ENCODE measurements at places on chromosomes 1 and 21.

DNA sequence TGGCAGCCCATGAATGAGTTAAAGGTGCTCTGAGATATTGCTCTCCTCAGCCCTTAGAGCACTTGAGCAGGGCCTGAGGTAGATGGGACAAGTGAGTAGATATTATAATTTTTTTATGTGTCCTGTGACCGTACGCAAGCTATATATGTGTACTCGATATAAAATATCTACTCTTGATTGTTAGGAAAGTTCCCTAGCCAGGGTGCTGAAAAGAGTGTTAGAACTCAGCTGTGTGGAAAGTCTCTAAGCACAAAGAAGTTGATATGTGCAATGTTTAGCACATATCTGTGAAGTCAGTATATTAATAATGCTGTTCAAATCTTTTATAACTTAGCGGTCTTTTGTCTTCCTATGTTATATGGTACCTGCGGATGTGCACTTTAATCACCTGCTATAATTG is 114.6 kb upstream of the PLD5 start:
- no peak for DNase-seq

GRCh38 chr1:44515416-44515815 is 110.4 kb downstream of the RNF220 start:
- DNase-seq, result no peak

DNA sequence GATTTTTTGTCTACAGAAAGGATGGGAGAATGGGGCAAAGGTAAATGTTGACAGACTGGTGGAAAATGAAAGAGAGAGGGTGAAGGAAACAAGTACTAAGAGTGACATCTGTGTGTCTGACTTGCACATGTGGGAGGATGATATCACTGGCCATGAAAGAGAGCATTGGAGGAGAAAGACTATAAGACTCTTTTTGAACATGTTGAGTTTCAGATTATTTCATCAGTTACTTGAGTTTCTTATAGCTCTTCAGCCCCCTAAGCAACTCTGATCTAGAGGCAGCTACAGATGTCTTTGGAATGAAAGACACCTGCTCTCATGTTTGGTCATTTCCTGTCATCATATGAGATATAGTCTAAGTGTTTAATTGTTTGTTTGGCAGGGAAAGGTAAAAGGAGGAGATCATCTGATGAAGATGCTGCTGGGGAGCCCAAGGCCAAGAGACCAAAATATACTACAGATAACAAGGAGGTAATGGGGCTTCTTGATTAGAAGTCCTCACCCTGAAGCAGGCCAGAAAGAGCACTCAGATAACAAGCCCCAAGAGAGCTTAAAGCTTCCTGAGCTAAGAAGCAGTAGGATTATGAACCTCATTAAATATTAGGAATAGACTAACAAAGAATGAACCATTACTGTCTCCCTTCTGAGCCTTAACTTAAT is 4.5 kb downstream of the POLR3C start:
- no peak for DNase-seq

GRCh38 chr1:22250724-22251123 is 107.8 kb upstream of the WNT4 start:
- DNase-seq, result no peak

GRCh38 chr21:17813353-17813752 is 5.8 kb downstream of the C21orf91 start:
- DNase-seq, result no peak

DNA sequence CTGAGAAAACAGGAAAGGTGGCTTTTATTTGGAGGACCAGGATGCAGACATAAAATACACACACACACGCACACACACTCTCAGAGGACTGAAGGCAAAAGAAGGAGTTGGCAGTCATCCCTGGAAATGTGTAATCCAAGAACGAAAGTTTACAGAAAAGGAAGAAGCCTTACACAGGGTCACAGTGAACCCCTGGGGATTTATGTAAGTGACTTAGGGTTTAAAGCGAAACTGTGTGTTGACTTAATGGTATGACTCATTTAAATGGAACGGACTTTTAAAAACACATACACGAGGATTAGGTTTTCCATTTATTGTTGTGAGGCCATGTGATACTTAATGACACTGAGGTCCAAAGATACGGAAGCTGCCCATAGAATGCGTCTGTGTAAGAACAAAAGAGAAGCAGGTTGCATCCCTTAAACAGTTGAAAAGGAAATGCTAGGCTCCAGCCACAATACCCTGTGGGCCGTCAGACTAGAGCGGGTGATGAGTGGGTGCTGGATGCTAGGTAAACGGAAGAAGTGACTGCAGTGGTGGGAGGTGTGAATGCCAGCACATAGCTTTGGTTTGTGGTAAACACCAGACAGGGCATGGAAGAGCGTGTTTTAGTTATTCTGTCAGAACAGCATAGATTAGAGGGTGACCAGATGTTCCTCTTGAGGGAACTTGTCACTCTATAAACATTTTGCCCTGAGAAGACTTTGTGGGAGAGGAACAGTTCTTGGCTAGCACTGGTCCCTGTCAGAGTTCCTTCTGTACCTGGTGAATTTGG is 21.6 kb upstream of the BCL10 start:
- peak; percentile 84 for DNase-seq

- no peak for DNase-seq
These were observed 7.7 kb downstream of the KANK4 start for GRCh38 chr1:62311473-62311943.

GRCh38 chr1:185427264-185427663 is 110.2 kb upstream of the IVNS1ABP start:
- no peak for DNase-seq

GRCh38 chr1:212228591-212229119 is 56.6 kb upstream of the PPP2R5A start:
- no peak for DNase-seq

DNA sequence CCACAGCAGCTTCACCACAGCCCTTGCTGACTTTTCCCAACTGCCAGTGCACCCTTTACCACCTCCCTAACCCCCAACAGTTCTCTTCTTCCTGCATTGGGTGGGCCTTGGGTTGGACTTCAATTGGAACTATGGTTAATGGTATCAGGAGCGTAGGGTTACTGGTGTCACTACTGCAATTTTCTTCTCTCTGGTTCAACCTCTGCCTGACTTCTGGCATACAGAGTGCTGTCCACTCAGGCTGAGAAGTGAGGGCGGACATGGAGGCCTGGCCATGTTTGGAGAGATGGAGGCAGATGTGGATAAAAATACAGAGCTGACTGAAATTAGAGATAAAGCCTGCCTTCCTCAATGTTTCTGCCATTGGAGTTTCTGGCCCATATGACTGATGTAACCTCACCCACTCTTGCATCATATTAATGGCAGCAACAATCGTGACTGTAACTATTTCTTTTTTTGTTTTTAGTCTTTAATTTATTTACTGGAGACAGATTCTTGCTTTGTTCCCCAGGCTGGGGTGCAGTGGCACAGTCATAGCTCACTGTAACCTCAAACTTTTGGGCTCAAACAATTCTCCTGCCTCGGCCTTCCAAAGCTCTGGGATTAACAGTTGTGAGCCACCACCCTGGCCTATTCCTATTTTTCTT is 87.8 kb downstream of the NAV1 start:
- no peak for DNase-seq

DNA sequence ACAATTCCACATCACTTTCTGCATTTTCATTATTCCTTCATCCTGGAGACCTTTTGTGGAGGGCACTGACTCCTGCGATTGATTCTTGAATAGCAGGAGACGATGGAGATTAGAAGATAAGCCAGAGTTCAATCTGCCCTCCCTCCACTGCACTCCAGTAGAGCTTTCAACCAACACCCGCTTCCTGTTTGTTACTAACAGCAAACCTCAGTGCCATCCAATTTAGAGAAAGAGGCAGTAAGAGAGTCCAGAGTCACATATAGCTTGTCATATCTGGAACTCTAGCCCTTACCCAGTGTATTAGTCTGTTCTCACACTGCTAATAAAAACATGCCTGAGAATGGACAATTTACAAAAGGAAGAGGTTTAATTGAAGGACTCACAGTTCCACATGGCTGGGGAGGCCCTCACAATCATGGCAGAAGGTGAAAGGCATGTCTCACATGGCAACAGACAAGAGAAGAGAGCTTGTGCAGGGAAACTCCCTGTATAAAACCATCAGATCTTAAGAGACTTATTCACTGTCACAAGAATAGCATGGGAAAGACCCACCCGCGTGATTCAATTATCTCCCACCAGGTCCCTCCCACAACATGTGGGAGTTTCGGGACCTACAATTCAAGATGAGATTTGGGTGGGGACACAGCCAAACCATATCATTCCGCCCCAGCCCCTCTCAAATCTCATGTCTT is 55.9 kb downstream of the PCBP3 start:
- no peak for DNase-seq

DNA sequence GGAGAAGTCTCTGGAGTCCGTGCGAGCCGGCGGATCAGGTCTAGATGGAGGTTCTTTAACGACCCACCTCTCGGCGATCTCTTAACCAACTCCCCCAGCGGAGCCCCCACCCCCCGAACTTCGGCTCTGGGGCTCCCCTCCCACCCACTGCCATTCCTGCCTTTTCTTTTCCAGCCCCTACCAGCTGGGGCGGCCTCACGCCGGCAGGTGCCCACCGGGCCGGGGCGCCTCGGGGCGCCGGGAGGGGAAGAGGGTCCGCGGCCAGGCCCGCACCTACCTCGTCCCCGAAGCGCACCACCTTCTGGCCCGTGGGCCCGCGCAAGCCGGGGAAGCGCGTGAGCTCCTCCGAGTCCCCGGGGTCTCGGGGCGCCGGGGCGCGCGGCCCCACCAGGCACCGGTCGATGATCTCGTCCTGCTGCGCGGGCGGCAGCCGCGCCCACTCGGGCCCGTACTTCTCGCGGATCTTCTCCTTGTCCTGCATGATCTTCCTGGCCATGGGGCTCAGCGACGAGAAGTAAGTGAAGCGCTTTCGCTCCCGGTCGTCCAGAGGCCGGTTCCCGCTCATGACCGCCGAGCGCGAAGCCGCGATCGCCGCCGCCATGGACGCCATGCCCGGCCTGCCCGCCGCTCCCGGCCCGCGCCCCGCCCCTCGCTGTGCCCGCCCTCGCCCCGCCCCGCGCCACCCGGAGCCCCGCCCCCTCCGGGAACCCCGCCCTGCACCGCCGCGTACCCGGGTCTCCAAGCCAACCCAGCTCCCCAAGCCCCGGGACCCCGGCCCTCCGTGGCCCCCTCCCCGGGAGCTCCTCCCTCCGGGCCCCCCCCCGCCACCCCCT is at the start of gene C1orf198:
Gene C1orf198 (minus strand): TSS at position 619 of the 833 bp plus-strand sequence. CDS start 9 bp downstream, at position 610.
- peak; percentile 6 for DNase-seq

GRCh38 chr1:71390518-71390917 is 309.7 kb upstream of the ZRANB2 start:
- no peak for DNase-seq

GRCh38 chr21:44347911-44348451 is 5.4 kb upstream of the TRPM2 start:
- DNase-seq, result no peak

DNA sequence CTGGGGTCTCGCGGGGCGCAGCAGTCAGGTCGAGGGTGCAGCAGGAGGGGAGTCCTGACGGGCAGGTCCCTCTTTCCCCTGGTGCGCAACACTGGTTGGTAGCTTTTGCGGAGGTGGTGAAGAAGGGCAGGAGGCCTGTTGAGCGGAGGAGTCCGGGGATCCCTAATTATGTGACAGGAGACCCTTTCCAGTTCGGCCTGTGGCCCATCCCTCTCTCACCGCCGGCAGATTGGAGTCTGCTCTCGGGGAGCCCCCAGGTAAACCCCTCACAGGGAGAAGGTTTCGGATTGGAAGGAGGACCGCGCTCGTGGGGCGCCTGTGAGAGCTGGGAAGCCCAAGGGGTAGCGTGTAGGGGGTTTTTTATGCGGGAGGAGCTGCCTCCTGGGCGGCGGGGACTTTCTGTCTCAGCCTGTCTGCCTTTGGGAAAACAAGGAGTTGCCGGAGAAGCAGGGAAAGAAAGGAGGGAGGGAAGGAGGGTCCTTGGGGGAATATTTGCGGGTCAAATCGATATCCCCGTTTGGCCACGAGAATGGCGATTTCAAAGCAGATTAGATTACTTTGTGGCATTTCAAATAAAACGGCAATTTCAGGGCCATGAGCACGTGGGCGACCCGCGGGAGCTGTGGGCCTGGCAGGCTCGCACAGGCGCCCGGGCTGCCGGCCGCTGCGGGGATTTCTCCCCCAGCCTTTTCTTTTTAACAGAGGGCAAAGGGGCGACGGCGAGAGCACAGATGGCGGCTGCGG is 9.5 kb downstream of the SIM2 start:
- no peak for DNase-seq

- DNase-seq, result no peak
These were observed 37.4 kb upstream of the SRRM1 start for GRCh38 chr1:24605534-24606295.

GRCh38 chr1:180505732-180506335 is 3.5 kb upstream of the ACBD6 start:
- DNase-seq, result no peak

DNA sequence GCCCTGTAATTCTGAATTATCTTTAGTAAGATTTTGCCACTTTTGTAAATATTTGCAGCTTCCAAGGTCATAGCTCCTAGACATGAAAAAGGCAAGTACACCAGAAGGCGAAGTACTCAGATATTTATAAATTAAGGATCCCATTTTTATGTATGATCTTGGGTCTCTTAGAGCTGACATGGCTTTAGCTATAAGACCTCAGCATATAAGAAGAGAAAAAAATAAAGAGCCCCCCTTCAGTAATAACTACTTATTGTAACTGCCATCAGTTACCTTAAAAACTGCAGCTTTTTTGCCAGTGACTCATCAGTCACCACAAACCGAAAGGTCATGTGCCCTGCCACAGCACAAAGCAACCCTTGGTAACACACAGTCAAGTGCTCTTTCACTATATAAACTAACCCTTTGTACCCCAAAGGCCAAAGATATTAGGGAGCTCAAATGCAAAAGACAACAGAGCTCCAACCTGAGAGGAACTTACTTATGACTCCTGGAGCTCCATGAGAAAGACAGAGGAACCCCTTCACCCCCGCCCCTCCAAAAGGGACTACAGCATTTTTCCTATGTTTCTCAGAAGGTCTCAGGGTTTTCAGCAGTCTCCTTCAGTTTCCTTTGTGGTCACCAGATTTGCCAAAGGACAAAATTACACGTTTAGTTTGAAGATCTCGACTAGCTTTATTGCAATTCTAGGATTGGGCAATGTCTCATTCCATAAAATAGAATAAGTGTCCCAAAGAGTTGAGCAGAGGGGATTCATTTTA is 219.8 kb upstream of the DUSP10 start:
- DNase-seq, result no peak

DNA sequence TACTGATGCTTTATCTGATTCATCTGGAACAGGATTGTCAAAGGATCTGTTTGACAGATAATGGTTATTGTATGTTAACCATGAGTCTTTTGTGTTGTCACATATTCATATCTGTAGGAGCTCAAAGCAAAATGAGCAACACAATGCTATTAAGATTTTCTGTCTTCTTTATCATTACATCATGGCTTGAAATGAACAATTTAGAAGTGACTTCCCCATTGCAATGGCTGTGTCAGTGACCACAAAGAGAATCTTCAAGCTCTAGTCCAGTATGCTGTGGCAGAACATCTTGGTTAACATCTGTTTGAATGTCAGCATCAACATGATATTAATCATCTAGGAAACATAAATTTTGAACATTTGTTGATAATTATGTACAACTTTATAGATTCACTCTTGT is 1148.5 kb downstream of the PLA2G4A start:
- DNase-seq, result no peak

DNA sequence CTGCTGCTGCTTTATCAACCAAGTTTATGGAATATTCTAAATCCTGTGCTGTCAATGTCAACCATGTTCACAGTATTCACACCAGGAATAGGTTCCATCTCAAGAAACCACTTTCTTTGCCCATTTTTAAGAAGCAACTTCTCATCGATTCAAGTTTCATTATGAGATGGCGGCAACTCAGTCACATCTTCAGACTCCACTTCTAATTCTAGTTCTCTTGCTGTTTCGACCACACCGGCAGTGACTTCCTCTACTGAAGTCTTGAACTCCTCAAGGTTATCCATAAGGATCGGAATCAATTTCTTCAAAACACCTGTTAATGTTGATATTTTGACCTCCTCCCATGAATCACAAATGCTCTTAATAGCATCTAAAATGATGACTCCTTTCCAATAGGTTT is 39.7 kb upstream of the IFNLR1 start:
- DNase-seq, result no peak

Data from NCI-H748 treated with DMSO at 0.1 percent for 48 hours (cell line).